ENCODE measurements at places on chromosomes 12 and 14.

DNA sequence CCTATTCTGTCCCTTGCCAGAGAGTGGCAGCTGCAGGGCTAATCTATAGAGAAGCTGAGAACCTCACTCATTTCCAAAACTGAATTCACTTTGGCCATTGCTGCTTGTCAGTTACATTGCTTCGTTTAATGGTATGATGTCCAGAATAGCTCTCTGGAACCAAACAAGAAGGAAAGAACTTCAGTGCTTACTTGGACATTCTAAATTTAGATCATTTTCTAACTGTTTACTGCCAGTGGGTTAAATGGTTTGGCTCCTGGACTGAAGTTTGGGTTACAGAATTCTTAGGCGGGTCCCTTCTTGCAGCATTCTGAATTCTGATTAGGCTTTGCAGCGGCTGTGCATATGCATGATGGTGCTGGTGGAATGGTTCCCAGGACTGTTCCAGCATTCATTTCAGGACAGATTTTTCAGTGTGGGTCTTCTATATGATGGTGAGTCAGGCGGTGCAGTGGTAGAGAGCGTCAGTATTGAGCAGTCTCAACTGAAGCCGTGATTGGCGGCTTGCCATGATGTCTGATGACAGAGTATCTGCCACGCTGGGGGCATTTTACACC is 148.7 kb downstream of the DYRK2 start:
- DNase-seq = no peak

- no peak for DNase-seq
These were observed 6.6 kb upstream of the IKZF4 start for GRCh38 chr12:56014205-56014604.

DNA sequence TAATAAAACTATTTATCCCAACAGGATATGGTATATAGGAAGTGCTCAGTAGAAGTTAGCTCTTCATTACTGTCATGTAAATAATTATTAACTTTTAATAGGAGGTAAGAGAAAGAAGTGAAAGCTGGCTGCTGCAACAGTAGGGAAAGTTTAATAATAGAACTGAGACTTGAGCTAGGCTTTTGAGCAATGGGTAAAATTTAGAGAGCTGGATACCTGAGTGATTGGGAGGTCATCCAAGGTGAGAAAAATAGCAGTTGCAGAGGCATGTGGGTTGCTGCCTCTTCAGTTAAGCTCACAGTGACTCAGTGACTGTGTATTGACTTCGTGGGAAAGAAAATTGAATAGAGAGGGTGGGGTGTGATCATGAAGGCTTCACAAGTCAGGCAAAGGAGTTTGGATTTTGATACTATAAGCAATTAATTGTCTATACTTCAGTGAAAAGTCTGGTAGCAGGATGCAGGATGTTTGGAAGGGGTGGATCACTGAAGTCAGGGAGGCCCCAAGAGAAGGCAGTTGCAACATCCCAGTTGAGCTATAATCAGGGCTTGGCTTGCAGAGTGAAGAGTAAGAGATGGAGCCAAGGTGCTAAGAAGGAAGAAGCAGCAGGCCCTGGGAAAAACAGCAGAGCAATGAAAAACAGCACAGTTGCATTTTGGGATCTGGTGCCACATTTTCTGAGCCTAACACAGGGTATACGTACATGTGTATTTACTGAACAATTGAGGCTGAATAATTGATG is 172.0 kb upstream of the FRMD6 start:
- DNase-seq = no peak

DNA sequence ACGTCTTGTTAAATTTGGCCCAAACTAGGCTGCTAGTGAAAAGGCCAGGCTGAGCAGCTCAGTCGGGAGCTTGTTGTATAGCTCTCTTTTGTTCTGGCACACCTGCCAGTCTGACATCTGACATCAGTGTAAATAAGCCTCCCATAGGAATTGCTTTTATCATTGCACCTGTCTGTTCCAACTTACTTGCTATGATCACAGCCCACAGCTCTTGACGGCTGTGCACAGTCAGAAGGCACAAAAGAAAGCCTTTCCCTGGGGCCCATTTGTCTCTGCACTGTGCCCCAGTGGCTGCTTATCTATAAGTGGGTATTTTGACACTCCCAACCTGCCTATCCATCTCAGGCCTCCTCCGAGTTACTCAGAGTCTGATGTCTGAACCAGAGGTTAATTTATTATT is 324.5 kb downstream of the NUAK1 start:
- DNase-seq = no peak

DNA sequence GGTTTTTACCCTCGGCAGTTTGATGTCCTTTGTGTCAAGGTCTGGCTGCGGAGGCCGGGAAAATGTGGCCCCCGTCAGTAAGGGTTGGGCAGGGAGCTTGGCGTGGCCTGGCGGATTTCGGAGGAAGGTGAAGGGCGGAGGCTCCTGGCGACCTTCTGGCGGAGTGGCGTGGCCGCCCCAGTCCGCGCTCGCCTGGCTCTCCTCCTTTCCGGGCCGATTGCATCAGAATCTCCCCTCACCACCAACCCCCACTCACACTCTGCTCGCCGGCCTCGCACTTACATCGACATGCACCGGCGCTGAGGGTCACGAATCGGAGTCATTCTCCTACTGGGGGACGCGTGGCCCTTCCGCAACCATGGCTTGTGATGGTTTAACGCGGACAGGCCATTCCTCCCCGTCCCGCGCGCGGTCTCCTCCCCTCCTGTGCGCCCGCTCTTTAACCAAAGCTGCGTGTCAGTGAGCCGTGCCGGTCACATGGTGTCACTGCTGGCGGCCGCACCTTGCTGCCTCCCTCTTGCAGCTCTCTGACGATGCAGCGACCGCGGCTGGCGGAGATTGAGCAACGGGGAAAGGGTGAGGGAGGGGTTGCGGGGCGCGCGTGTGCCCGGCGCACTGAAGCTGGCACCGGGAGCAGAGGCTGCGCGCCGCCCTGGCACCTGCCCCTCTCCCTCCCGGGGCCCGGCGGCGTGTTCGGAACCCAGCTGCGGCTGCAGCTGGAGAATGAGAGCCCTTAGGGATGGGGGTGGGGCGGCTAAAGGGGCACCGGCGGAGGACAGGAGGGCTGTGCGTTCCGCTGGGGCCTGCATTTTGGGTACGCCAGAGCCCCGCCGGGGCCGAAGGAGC is at the start of gene SLC38A1:
Gene SLC38A1, minus strand, starts transcription at position 461 of the 846 bp plus-strand sequence. CDS start 29,243 bp downstream, outside the sequence.
- DNase-seq = peak; percentile 89

GRCh38 chr12:124683152-124684124 is 116.0 kb upstream of the NCOR2 start:
- no peak for DNase-seq

- no peak for DNase-seq
These were observed 162.4 kb upstream of the DAAM1 start for GRCh38 chr14:59026081-59026480.

DNA sequence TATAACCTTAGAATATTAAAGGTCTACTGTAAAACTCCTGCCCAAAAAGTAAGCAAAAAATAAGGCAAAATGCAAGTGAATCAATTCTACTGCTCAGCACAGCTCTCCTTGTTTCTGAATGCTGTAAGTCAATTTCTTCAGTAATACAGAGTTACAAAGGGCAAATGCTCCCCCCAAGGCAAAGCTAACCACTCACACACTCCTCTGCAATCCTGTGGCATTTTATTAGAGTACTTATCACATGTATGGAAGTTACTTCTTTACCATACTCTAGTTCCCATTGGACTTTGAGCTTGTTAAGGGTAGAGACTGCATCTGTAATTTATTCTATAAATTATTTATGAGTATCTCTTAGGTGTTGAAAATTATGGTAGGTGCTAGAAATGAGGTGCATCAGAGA is 27.2 kb downstream of the SEL1L start:
- DNase-seq = no peak

DNA sequence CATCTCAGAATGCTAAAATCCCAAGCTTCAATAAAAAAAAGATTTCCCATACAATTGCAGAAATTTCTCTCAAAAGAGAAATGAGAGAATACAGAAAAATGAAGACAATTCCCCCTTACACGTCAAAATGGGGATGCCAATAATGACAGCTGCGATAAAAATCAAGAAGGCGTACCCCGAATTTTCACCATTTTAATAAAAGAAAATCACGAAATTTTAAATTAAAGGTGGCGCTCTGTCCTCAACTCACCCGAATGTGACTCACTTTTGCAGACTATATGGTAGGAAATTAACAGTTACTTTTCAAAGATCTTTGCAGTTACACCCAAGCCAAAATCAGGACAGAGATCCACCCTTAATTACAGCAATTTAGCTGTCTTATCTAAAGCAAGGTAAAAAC is 2.1 kb downstream of the ATP2B1 start:
- no peak for DNase-seq

- no peak for DNase-seq
These were observed 163.3 kb downstream of the TMTC3 start for GRCh38 chr12:88305254-88305890.

GRCh38 chr14:63543826-63544406 is 739 bp upstream of the PPP2R5E start:
- no peak for DNase-seq

DNA sequence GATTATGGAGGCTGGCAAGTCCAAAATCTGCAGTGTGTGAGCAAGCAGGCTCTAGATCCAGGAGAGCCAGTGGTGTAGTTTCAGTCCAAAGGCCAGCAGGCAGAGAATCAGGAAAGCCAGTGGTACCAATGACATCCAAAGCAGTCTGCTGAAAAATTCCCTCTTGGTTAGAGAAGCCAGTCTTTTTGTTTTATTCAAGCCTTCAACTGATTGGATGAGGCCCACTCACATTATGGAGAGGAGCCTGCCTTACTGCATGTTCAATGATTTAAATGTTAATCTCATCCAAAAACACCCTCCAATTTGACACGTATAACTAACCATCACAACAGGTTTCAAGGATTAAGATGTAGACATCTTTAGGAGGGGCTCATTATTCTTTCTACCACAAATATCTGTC is 49.5 kb upstream of the ZDHHC17 start:
- no peak for DNase-seq

- no peak for DNase-seq
These were observed 223.1 kb downstream of the ANO6 start for GRCh38 chr12:45439039-45439438.

- no peak for DNase-seq
These were observed 3.9 kb downstream of the B3GNT4 start for GRCh38 chr12:122207391-122207790.

GRCh38 chr12:124295431-124296058 is 652 bp downstream of the RFLNA start:
- DNase-seq = no peak

- DNase-seq = no peak
These were observed 73.9 kb upstream of the TBX5 start for GRCh38 chr12:114479831-114480230.

- no peak for DNase-seq
These were observed 12.3 kb upstream of the DHRS4 start for GRCh38 chr14:23941230-23941629.

DNA sequence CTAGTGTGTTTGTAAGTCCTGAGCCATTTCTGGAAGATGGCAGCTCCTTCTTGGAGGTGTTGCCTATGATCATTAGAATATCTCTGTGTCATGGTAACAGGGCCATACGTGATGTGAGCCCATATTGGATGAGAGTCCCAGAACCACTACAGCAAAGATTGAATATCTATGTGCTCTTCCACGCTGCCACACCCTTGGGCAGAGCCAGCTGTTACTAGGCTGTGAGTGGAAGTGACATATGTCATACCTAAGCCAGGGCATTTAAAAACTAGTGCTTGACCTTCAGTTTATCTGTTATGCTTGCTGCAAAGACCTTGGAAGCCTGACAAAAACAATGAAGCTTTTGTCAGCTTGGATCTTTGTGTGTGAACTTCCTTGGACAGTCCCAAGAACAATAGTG is 495.1 kb upstream of the CCDC196 start:
- no peak for DNase-seq

DNA sequence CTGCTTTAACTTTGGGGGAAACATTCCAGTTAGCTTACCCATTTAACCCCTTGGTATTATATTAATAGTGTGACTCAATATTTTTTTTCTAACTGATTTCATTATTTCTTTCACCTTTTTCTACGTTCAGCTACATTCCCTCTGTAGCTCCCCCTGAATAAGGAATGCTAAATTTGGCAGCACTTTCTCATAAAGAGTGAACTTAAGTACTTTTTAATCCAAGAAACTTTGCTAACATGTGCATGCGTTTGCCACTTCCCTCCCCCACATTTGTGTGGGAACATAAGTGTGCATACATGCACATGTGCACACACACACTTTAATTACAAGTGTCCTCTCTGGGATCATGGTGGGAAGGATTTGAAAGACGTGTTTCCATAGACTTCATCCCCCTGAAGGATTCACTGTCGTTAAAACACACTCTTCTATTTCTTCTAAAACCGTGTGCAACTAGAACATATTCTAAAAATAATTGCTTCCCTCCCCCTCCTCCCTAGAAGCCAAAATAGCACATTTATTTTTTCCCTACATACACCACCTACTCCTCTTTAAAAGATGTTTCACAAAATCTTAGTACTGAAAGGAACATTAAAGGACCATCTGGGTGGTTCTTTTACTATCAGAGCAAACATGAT is 142.6 kb downstream of the PPM1H start:
- no peak for DNase-seq

- DNase-seq = no peak
These were observed 37.2 kb downstream of the CRADD start for GRCh38 chr12:93714382-93714781.

- no peak for DNase-seq
These were observed 239.2 kb upstream of the RMST start for GRCh38 chr12:97223419-97223818.

DNA sequence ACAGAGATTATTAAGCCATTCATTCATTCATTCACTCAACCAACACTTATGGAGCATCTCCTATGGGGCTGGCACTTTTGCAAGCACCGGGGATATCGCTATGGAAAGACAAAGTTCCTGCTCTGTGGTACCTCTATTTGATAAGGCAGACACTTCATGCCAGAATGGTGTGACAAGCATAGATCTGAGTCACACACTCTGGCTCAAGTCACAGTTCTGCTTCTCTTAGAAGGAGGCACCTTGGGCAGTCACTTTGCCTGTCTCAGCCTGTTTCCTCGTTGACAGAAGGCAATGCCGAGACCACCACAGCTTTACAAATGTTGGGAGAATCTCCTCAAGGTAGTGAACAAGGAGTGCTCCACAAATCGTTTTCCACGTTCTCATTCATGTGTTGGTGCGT is 205.2 kb downstream of the SLC41A2 start:
- no peak for DNase-seq

GRCh38 chr12:52528641-52529143 is 8.5 kb upstream of the KRT5 start:
- no peak for DNase-seq

DNA sequence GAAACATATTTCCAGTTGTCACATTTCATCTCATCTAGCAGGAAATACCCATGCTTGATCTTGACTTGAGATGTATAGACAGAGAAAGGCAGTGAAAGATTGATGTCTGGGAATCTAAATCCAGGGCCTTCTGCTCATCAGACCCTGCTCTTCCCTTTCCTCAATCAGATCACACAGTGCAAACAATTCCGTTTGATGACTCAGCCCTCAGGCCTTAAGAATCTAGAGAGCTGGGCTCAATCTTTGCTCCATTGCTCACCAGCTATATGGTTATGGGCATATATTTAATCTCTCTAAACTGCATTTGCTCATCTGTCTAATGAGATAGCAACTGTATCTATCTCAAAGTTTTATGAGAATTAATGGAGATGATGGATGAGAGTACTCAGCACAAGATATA is 201.8 kb upstream of the CCDC196 start:
- DNase-seq = no peak
